Iris pigment epithelial cell (primary cell): ENCODE measurements at places on chromosomes 4 and X.

GRCh38 chr4:683982-684622 is 4.8 kb downstream of the SLC49A3 start:
- peak; percentile 72 for DNase-seq

DNA sequence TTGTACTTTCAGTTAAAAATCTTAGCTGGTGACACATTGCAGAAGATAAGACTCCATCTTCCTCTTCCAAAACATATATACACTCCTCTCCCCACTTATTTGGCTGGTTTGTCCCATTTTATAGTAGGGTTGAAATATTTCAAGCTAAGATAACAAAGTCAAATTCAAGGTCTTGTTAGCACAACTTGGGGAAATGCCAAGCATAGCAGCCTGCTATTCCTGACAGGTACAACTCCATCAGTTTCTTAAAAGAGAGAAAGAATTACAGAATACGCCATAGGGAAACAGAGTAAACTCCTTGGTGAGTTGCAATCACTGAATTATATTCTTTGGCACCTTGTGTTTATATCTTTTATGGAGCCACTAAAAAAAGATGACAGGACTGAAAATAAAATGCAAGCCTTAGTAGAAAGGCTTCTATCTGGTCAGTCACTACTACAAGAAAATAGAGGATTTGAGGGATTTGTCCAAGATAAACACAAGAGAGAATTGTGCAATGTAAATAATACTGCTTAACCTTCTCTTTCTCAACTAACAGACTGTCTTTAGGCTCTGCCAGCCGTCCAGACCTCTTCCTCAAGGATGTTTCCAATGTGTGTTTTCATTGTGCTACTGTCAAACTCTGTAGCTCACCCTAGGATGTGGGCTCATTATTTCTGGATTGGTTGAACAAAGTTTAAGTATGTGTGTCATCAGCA is 170.3 kb downstream of the VEGFC start:
- peak; percentile 82 for DNase-seq

DNA sequence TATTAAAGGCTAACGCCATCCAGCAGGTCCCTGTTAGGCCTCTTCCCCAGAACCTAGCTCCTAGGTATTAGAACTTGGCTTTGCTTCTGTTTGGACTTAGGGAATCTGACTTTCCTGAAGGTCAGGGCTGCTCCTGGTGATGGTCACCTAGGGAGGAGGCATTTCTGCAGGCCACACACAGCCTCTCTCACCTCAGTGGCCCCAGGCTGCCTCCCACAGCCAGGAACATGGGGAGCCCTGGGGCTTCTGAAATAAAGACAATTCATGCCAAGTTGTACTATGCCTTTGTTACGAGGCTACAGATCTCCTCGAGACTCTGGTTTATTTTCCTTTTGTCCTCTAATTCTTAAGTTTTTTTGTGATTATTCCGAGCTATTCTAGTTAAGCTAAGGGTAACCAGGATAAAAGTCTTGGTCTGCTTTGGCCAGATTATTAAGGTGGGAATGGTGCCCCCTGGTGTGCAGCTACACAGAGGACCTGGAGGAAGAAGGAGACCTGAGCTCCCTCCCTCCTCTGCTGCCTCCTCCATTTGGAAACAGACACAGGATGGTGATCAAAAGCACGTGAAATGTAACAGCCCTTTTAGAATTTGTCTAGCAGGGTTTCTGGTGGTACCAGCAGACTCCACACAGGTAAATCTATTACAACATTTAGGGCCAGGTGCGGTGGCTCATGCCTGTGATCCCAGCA is 131.0 kb downstream of the DCLK2 start:
- peak; percentile 78 for DNase-seq

GRCh38 chrX:149757206-149758067 is 16.4 kb upstream of the HSFX1 start:
- DNase-seq = no peak

DNA sequence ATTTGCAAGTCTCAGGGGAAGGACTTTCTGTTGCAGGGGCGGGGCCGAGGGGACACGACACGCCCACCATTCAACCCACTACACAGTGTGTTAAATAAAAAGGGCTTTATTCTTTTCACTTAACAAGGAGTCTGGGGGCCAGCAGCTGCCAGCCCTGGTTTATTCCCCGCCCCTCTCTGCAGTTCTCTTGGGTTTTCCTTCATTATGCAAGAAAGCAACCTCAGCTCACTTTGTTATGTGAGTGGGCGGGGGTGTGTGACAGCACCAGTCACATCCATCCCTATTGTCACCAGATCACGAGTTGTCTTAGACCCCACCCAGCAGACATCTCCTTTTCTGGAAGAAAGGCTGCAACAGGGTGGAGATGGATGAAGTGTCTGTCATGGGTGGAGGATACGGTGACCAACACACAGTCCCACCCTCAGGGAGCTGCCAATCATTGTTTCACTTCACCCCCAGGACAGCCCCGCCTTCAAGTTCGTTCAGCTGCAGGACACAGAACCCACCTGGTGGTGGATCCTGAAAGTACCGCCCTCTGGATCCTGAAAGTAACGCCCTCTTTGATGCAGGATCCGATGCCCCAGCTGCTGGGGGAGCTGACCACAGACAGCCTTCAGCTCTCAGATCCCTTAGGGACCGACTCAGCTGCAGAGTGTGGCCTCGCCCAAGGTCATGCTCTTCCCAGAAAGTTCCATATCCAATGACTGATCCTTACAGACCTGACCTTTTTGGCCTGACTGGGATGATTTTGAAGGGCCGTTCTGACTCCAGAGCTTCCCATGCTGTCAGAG is 79.6 kb downstream of the SMIM20 start:
- no peak for DNase-seq

DNA sequence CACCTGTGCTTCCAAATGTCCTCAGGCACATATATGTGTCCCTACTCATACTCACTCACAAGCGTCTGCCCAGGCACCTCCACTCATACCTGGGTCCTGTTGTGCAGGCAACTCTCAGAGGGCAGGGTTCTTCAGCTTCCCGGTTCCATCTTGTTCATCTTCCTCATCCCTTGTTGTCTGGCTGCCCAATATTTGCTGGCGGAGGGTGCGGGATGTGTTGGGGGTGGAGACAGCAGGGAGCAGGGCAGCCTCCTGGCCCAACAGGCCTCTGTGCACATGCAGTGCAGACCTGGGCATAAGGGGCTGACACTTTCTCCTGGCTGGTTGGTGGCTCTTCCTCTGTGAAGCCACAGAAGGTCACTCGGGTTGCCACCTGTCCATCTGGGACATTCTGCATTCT is 32.1 kb downstream of the NBDY start:
- no peak for DNase-seq

DNA sequence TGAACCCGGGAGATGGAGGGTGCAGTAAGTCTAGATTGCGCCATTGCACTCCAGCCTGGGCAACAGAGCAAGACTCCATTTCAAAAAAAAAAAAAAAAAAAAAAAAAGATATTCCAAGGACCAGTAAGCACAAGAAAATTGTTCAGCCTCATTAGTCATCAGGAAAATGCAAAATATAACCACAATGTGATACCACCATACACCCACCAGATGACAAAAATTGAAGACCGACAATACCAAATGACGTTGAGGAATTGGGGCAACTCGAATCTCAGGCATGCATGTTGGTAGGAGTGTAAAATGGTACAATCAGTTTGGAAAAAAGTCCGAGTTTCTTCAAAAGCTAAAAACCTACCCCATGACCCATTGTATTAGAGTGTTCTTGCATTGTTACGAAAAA is 130.2 kb upstream of the FAM9B start:
- DNase-seq = no peak

DNA sequence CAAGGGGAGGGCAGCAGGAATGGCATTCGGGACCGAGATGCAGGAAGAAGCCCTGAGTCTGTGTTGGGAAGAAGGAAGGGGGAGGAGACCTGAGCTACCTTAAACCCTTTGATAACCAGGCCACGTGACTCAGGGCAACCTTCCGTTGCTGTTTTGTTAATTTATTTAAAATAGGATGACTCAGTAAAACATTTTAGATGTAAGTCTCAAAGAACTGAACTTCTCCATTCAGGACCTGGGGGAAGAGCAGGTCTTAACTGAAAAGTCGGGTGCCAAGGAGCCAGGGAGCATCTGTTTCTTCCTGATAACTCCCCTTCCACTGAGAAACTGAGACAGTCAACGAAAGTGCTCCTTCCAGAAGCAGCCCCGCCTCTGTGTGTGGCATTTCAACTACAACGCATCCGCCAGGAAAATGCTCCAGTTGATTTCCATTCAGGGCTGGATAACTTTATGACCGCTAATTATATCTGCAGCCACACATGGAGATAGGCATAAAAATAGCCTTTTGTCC is 88.0 kb downstream of the IRF2 start:
- no peak for DNase-seq

DNA sequence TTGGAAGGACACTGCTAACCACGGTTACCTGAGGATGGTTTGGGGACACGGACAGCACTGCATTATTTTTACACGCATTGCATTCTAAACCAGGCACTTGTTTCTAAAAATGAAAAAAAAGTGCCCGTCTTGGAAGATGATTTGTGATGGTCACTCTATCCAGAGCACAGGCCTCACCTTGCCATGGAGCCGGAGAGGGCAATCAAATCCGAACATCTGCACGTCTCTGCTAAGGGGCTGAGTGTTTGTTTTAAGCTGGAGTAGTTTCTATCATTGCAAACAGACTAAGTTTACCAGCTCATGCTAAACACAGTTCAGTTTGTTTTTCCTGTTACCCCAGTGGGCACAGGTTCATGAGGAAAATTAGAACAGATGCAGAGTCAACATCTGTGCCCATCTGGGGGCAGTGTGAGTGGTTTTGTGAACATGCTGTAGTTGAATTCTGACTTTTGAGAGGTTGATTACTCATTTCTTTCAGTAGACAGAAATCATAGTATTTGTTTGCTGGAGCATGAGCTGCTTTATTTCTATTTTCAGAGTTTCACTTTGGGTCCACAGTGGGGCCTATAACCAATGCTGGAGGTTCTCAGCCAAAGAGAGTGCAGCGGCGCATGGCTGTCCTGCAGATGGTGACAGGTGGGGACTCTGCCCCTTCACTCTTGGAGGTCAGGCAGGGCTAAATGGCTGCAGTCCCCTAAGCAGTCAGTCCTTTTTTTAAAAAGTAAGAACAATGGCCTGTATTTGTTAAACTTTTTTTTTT is 65.4 kb upstream of the ENPP6 start:
- DNase-seq = no peak

- no peak for DNase-seq
Observed at GRCh38 chr4:82034878-82035277, 338.9 kb downstream of the HNRNPD start.

DNA sequence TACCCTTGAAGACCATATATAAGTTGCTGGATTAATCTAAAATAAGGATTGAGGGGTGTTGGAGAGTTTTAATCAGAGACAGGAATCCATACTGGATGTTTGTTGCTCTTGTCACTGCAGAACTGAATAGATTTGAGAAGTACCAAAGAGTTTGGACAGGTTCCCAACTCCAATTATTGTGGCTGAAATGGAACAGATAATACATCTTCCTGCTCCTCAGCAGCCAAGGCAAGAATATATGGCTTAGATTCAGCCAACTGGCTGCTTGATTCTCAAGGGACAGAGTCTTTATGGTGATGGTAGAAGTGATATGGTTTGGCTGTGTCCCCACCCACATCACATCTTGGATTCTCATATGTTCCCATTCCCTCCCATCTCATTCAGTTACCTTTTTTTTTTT is 97.0 kb upstream of the PDHA2 start:
- DNase-seq = no peak

DNA sequence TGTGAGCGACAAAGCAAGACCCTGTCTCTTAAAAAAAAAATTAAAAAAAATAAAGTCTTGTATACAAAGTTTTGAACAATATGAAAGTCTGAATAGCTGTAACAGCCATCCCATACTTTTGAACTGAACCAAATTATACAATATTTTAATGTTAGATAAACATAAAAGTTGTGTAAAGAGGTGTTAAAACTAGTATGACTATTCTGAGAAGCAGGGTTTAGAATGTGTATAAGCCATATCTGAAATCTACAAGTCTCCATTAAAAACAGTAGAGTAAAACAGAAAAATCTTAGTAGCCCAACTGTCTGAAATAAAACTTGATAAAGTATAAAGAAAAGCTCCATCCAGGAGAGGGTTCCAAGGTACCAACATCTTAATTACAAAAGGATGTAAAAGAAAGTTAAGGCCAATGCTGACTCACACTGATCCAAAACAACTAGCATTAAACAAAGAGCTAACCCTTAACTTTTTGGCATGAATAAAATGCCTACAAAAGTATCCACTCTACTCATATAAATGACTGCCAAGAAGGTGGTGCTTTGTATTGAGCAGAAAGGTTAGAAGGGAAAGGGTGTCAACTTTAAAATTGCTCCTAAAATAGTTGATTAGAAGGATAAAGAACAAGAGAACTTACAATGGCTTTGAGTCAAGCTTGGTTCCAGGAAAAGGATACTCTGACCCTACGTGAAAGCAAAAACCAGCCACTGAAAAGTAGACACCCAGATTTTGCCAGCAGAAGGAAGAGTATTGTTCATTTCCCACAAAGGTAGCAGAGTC is 18.5 kb downstream of the CNOT6L start:
- DNase-seq = peak; percentile 43

GRCh38 chr4:77921701-77922100 is 59.1 kb downstream of the MRPL1 start:
- DNase-seq = peak; percentile 91

GRCh38 chr4:37549041-37549440 is 137.1 kb downstream of the RELL1 start:
- peak; percentile 80 for DNase-seq

- DNase-seq = no peak
Observed at GRCh38 chr4:77501851-77502250, 103.8 kb upstream of the CXCL13 start.

DNA sequence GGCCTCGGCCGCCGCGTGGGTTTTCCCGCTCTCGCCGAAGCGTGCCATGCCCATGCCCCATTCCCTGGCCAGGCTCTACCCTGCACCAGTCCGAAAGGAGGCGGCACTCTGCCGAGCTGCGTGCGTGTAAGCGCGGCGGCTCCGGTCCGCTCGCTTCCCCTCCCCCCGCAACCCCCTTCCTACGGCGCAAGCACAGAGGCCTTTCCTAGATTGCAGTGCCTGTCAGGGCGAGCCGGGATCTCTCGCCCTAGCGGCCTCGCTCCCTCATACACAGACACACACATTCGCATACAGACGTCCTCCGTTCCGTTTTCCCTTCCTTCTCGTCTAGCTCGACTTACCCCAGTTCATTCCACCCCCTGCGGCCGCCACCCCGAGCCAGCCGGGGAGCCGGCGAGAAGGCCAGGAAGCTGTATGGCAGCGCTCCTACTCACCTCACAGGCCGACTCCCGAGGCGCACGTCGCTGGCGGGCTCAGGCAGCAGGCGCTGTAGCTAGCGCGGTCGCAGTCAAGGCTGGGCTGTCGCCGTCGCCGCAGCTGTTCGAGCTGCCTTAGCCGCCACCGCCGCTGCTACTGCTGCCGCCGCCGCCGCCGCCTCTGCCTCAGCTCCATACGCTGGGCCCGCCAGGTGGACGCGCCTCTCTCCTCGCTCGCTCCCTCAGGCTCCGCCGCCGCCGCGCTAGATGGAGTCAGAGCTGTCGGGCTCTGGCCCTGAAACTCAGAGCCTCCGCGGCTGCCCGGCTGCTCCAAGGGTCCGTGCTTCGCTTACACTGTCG is 615 bp downstream of the NEXMIF start:
- peak; percentile 13 for DNase-seq
